Activated T-cell treated with anti-CD3 and anti-CD28 coated beads for 1 hour (primary cell): ENCODE measurements at places on chromosomes 13 and 19.

DNA sequence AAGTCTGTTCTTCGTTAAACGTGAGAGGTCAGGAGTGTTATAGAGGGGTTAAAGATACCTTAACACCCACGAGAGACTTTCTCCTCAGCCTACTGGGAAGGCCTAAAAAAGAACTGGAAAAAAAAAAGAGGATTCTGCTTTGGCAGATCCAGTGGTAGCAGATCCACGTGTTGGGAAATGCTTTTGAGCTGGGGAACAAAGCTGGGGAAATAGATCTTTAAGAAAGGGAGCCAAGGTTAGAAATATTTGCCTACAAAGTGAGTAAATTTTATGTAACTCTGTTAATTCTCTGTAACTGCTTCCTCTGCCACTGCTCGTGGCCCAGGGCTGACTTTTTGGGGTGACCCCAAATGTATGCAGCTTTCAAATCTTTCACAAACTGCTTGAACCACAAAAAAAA is 11.7 kb downstream of the RFX2 start:
- no peak for DNase-seq

GRCh38 chr13:59197397-59197796 is 966.3 kb downstream of the DIAPH3 start:
- no peak for DNase-seq

GRCh38 chr13:19908350-19908986 is 45.0 kb upstream of the ZMYM5 start:
- DNase-seq, result no peak

GRCh38 chr13:97266772-97267417 is 44.8 kb downstream of the MBNL2 start:
- no peak for DNase-seq

- no peak for DNase-seq
Measured at GRCh38 chr19:15280915-15281683, 48.9 kb upstream of the EPHX3 start.

GRCh38 chr13:75426421-75426820 is 55.5 kb downstream of the TBC1D4 start:
- no peak for DNase-seq

- DNase-seq, result no peak
Measured at GRCh38 chr13:77975358-77976042, 56.9 kb upstream of the EDNRB start.
